Effector memory CD8-positive, alpha-beta T cell (primary cell): ENCODE measurements at places on chromosomes 7 and 10.

- no peaks in the 10 kb centered on the region for H3K27me3 ChIP-seq
- no peak overlapping the region for H3K4me3 ChIP-seq
- DNase-seq, result no peak
- no peaks in the 10 kb centered on the region for H3K36me3 ChIP-seq
These were observed 46.4 kb downstream of the KIAA1217 start for GRCh38 chr10:24255115-24255880.

DNA sequence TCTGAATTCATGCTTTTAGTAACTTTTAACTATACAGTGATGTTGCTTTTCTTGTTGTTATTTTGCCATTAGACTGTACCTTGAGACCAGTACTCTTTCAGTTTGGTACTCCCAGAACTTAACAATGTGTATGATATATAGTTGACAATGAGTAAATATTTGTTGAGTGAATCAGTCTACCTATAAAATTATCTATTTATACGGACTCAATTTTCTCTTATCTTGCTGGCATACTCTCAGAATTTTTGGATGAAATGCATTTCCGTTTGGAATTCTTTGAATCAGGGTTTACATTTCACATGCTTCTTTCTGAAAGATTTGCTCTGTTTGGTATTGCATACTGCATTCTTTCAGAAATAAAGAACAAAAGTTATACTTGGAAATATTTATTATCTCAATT lies 47.8 kb upstream of the LRRC17 start:
- no peak overlapping the region for H3K4me3 ChIP-seq
- DNase-seq, result no peak
- peaks cover 6% of the 10 kb centered on the region for H3K27me3 ChIP-seq
- H3K27ac ChIP-seq, result no peak overlapping the region
- H3K36me3 ChIP-seq, result no peaks in the 10 kb centered on the region
- no peaks in the 10 kb centered on the region for H3K4me1 ChIP-seq

GRCh38 chr10:114485696-114486400 lies 81.5 kb upstream of the AFAP1L2 start:
- H3K4me3 ChIP-seq, result no peak overlapping the region
- H3K4me1 ChIP-seq, result no peaks in the 10 kb centered on the region
- H3K27ac ChIP-seq, result no peak overlapping the region

DNA sequence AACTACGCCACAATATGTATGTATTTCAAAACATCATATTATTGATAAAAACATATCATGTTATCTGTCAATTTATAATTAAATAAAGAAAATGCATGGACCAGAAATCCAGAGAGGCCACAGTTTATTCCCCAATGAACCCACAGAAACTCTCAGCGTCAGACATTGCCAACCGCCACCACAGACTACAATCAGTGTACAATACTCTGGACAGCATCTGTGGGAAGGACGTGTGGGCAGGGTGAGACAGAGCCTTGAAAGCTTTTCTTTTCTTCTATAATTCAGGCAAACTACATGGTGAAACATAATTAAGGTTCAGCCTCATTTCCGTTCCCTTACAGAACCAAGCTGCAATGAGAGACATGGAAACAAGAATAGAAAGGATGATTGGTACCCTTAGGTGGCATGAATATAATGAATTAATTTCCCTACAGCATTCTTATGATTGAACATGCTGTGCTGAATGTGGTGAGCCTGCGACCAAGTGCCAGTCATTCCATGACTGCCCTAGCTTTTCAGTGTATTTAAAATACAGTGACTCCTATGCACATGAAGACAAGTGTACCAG lies 909.3 kb downstream of the SORCS1 start:
- H3K4me3 ChIP-seq, result no peak overlapping the region
- H3K27ac ChIP-seq, result no peak overlapping the region
- H3K27me3 ChIP-seq, result no peaks in the 10 kb centered on the region

DNA sequence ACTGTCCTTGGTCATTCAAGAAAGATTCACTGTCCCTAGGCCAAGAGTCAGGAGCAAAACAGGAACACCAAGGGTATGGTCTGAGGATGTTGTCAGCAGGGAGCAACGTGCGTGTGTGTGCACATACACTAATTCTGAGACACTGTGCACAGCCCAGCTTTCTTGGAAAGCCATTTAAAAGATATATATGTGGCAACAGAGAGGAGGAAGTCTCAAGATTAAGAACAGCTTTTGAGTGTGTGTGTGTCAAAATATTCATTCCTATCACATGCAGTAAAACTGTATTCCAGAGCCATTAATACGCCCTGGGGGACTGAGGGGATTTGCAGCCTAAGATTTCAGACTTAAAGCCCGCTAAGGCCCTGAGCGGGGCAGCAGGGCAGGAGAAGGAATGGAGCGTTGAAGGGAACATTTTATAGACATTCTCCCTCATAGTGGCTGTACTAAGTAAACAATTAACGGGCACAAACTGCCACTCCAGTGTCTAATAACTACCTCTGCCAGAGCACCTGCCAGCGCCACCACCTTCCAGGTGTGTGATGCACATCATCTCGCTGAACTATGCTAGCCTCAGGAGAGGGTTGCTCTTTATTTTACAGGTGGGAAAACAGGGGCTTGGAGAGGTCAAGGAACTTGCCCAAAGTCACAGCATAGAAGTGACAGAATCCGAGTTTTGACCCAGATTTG lies 2.0 kb downstream of the NOD1 start:
- no peaks in the 10 kb centered on the region for H3K27me3 ChIP-seq
- H3K4me3 ChIP-seq, result peak overlapping the region; percentile 29
- H3K4me1 ChIP-seq, result peaks cover 52% of the 10 kb centered on the region
- peaks cover 2% of the 10 kb centered on the region for H3K36me3 ChIP-seq

GRCh38 chr7:66586181-66586580 lies 42.5 kb upstream of the KCTD7 start:
- no peak overlapping the region for H3K4me3 ChIP-seq
- no peaks in the 10 kb centered on the region for H3K27me3 ChIP-seq
- H3K4me1 ChIP-seq, result peaks cover 50% of the 10 kb centered on the region
- H3K36me3 ChIP-seq, result peaks cover 27% of the 10 kb centered on the region
- no peak overlapping the region for H3K27ac ChIP-seq

DNA sequence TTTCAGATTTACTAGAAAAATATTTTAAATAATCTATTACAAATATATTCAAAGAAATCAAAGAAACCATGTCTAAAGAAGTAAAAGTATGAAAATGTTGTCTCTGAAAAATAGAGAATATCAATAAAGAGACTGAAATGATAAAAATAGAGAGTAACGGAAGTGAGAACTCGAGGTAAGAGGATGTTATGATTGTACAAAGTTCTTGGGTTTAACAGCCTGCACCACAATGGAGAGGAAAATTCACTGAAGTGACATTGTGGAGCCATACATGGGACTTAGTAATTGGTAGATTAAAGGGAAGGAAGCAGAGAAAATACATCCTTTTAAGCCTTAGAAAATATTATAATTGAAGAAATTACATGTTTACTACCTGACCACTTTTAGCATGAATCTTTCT lies 77.9 kb downstream of the THSD7A start:
- H3K36me3 ChIP-seq, result no peaks in the 10 kb centered on the region
- no peaks in the 10 kb centered on the region for H3K4me1 ChIP-seq
- no peak overlapping the region for H3K4me3 ChIP-seq
- no peaks in the 10 kb centered on the region for H3K27me3 ChIP-seq
- no peak for DNase-seq
- H3K27ac ChIP-seq, result no peak overlapping the region

GRCh38 chr10:133307776-133308420 lies 774 bp downstream of the TUBGCP2 start:
- H3K4me3 ChIP-seq, result peak overlapping the region; percentile 95
- H3K27me3 ChIP-seq, result no peaks in the 10 kb centered on the region
